Right kidney (tissue), 9 donors: ENCODE measurements at places on chromosomes 12 and 14.

DNA sequence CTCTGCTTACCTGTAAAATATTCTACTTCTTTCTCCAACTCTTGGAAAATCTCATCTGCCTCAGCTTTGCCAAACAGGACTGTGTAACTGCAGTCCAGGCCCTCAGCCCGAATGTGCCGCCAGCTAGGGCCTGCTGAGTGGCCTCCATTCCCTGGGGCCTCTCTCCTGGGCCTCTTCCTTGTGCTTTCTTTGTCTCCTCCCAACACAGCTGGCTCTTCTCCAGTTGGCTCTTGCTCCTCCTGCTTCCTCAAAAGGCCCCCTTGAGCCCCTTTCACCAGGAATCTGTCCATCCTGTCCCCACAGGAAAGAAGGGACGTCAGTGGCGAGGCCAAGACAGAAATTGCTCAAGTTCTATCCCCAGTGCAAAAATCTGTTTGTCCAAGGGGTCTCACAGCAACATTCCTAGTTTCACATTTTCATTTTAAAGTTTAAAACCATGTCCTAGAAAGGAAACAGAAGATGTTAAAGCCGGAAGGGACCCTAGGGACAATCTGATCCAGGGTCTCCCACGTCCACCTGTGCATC lies 713 bp downstream of the ALKBH2 start:
- DNase-seq = no peak

DNA sequence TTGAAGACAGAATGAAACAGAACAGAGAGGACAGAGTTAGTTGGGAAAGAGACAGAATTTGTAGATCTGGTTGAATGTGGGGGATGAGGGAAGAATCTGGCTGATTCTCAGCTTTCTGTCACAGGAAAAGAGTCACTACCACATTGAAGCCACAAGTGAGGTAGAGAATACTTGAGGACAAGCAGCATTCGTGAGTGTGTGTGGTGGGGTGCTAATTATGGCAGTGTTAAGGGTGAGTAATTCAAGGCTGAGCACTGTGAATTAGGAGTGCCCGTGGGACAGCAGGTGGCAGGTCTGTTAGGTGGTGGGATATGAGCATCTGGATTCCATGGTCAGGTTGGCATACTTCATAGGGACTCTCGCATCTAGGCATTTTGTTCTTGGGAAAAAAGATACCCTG lies 347.4 kb upstream of the PRICKLE1 start:
- DNase-seq = no peak

- no peak for DNase-seq
Observed at GRCh38 chr14:72682188-72682587, 211.7 kb downstream of the DPF3 start.

- no peak for DNase-seq
Observed at GRCh38 chr12:105590571-105590970, 260.1 kb downstream of the C12orf75 start.

DNA sequence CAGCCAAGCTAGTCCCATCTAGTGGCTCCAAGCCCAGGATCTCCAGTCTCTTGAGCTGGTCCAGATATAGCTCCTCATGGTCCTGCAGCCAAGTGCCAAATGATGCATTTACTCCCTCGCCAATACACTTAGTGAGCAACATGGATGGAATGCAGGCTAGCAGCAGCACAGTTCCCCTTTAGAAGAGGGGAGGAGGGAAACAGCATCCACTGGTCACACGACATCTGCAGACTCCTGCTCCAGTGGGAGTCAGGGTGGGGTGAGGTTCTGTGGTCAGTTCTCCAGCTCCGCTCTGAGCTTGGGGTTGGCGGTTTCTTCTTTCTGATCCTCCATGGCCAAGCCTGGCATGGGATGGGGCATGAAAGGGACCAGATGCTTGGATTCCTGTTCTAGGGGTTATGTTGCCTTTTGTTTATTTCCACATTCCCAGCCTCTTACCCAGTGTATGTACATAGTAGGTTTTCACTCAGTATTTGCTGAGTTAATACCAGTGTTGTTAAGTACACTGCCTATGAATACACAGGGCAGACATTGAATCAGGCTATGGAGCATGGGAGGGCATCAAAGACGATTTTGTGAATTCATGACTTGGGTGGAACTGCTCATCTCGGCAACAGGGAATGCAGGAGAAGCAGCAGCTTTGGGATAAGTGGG lies 57.3 kb downstream of the GALNT16 start:
- no peak for DNase-seq

- no peak for DNase-seq
Observed at GRCh38 chr12:39401459-39401858, 41.5 kb downstream of the KIF21A start.

GRCh38 chr12:28268608-28269229 lies 78.5 kb downstream of the CCDC91 start:
- no peak for DNase-seq

GRCh38 chr14:63282997-63283883 lies 35.5 kb downstream of the GPHB5 start:
- DNase-seq = no peak

DNA sequence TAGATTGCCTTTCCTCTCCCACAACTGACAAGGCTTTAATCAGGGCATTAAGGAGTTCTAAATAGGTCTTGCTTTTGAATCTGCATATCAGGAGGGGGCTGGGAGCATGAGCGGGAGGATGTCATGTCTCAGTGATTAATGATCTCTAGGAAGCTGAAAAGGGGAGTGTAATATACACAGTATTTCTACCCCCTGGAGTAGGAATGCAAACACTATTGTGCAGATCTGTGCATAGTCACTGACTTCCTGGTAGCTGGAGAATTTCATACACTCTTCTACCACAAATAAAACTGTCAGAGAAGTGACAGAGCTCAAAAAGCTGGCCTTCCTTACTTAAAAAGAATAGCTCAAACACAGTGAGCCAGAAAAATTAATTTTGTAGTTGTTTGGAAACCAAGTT lies 65.8 kb downstream of the RIC8B start:
- DNase-seq = peak; percentile 52

DNA sequence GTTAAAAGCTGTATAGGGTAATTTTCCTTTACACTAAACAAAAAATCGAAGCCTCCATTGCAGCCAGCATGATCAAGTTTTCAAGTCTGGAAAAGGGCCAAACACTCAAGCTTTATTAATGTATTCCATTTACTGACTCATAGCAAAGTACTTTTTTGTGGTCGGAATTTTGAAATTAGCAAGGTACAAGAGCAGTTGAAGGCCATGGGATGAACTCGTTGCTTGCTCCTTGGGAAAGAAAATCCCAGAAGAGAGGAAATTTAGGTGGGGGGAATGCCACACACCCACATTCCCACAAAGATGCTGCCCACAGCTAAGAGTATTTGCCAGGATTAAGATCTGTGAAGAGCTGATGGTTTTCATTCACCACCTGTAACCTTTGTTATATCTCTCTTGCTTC lies 333.7 kb downstream of the EGLN3 start:
- no peak for DNase-seq

GRCh38 chr12:70268972-70269371 lies 25.7 kb downstream of the CNOT2 start:
- DNase-seq = no peak

DNA sequence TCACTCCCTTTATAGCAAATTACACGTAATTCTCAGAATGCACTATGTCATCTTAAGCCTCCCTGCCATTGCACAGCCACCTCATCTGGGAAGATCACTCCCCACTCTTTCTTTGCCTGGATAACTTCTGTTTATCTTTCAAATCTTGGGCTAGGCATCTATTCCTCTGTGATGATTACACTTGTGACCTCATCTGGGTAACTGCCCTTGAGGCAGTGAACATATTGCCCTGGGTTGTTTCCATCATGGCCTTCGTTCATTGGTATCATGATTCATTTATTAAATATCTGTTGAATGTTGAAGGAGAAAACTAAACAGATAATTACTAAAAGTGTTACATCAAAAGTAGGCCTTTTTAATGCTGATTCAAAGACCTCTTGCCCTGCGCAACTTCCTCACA lies 26.2 kb upstream of the PDE3A start:
- no peak for DNase-seq
